Myocyte (in vitro differentiated cells): ENCODE measurements at places on chromosomes 13 and 19.
A peak's percentile ranks its signal among the peaks of the same experiment; 100 is the strongest.

GRCh38 chr13:66089711-66090110, 1140.4 kb downstream of the PCDH9 start:
- DNase-seq, result no peak

- no peak for DNase-seq
These were observed 625 bp downstream of the ZFP82 start for GRCh38 chr19:36417752-36418286.

GRCh38 chr19:53892981-53893325, 11.0 kb downstream of the PRKCG start:
- no peak for DNase-seq

- no peak for DNase-seq
These were observed 10.6 kb downstream of the TFDP1 start for GRCh38 chr13:113595131-113595530.

- DNase-seq, result peak; percentile 26
These were observed 5.0 kb downstream of the ZSCAN5A start for GRCh38 chr19:56309511-56310185.

DNA sequence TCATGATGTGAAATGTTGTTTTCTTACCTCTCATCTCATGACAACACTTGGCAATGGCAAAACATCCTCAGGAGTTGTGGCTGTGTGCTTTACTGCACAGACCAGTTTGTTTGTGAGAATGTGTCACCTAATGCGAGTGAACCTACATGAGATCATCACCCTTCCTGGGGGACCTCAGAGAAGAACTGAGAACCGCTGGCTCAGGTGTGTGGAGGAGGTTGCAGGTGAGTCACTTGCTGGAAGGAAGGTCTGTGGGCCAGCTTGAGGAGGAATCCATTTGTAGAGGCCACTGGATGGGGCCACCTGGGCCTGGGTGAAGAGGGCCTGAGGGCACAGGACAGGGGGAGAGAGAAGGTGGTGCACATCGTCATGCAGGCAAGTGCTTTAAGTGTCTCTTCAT, 3.0 kb upstream of the CEACAM1 start:
- no peak for DNase-seq

GRCh38 chr19:18074192-18074591, 12.5 kb downstream of the IL12RB1 start:
- no peak for DNase-seq

GRCh38 chr13:94928127-94928775, 215.9 kb upstream of the SOX21 start:
- no peak for DNase-seq

DNA sequence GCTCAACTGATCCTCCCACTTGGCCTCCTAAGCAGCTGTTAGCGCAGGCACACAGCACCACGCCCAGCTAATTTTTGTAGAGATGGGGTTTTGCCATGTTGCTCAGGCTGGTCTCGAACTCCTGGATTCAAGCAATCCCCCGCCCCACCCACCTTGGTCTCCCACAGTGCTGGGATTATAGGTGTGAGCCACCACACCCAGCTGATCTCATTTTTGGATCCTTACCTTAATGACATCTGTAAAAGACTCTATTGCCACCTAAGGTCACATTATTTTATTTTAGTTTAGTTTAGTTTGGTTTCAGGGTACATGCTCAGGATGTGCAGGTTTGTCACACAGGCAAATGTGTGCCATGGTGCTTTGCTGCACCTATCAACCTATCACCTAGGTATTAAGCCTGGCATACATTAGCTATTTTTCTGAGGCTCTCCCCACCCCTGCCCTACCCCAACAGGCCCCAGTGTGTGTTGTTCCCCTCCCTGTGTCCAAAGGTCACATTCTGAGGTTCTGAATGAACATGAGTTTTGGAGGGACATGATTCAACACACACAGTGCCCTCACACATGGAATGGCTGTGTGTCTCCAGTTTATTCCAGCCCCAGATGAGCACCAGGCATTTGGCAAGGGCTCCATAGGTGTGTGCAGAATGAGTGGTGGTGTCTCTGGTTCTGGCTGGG, 1.3 kb downstream of the OR10H5 start:
- DNase-seq, result no peak

- DNase-seq, result no peak
These were observed 9.8 kb upstream of the CNMD start for GRCh38 chr13:52749419-52749818.

GRCh38 chr13:110213461-110214074, 93.4 kb downstream of the COL4A1 start:
- DNase-seq, result no peak

DNA sequence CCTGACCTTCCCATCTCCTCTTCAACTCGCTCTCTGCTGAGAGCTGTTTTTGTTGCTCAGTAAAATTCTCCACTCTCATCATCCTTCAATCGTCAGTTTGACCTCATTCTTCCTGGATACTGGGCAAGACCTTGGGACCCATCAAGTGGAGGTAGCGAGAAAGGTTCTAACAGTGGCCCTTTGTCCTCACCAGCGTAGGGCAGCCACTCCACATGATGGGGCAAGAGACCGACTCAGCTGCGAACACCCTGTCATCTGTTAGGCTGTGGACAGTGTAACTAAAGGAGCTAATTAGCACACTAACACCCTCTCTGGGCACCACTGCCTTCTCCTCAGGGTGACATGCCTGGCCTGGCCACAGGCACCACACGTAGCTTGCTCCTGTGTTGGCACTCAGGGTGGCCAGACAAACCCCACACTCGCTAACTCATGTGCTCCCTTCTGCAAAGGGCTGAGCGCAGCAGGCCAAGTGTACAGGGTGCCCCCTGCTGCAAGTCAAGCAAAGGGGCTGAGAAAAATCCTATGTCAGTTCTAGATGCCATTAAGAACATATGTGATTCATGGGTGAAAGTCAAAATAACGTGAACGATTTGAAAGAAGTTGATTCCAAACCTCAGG, 1216.0 kb downstream of the SLITRK5 start:
- no peak for DNase-seq

DNA sequence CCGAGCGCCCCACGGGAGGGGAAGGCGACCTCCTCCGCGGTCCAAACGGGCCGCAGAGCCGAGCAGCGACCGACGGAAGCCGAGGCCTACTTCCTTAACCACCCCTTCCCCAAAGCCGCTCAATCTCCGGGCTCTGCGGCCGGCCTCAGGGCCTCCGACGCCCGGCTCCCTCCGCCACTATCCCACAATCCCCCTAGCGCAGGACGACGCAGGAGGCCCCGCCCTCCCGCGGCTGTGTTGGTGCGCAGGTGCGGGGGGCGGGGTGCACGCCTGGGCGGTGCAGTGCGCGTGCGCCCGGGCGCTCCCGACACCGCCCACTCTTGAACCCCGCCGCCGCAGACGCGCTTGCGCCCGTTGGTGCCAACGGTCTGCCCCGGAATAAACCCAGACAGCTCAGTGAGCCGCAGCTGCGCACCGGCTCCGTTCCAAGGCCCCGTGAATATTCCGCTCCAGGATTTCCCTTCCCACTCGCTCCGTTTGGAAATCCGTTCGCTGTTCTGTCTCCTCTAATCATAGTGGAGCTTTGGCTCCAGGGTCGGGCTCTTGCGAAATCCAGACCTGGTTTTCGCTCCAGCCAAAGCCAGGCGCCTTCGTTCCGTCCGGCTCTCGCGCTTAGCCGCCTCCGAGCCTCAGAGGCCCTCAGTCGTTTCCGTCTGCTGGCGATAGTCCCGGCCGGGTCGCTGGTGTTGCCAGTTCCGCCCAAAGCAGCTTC, at the start of gene PPP6R1:
Gene PPP6R1 (minus strand): TSS at position 190 of the 712 bp plus-strand sequence. CDS start 11,914 bp downstream, outside the sequence.
- DNase-seq, result peak; percentile 100

DNA sequence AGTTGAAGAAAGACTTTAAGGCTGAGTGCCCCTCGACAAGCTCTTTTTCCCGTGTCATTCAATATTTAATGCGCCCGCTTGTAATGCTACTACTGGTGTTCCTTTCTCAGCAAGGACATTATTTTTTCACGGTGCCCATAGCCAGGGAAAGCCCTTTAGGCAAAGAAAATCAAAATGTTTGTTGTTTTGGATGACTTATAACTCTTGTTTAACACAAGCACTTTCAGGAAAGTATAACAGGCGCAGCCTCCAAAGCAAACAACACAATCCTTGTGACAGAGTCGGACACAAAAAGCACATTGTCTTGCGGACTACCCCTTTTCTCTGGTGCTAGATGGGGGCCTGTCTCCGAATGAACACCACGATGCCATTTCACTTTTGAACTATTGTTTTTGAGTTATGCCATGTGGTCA, 12.4 kb downstream of the ZIC5 start:
- DNase-seq, result no peak
